ENCODE measurements at places on chromosomes 16 and 17.
A peak's percentile ranks its signal among the peaks of the same experiment; 100 is the strongest.

DNA sequence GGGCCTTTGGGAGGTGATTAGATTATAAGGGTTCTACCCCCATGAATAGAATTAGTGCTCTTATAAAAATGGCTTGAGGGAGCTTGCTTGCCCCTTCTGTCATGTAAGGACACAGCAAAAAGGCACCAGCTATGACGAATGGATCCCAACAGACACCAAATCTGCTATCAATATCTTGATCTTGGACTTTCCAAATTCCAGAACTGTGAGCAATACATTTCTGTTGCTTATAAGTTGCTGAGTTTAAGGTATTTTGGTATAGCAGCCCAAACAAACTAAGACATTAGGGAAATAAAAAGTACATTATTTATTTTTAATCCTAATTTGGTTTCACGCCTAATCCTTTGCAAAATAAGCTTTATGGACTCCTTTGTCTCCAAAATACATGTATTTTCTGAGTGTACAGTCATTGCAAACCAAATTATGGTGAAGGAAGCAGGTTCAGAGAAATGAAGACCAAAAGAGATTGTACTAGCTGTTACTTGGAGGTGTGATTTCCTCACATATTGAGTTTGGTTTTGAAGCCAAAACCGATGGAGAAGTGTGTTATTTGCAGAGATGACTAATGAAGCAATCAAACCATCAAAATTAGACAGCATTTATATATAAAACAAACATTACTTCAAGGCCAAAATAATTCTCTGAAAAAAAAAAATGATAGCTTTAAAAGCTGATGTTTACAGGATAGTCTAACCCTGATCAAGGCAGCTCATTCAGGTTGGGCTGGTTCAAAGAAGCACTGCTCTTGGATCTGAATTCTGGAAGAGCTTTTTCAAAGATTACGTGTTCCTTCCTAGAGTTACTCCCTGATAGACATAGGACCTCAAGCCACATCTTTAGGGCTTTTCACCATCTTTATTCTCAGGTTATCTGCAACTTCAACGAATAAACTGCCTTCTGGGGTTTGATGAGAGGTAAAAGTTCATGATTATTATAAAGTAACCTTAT is 71.6 kb downstream of the MYO1D start:
- no peak for DNase-seq

DNA sequence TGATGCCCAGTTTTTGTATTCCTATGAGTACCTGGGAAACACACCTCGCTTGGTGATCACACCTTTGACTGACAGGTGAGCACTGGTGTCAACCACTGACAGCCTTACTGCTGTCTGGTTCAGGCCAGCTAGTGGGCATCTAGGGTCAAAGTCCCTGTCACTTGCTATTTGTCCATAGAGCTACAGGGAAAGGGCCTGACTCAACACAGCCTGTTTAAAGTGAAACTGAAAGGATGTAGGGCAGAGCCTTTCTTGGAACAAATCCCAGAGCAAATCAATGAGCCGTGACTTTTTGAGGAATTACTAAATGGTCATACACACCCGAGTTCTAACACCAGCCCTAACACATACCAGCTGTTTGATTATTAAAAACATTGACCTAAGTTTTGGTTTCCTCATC is 106.8 kb downstream of the DNAH9 start:
- peak; percentile 42 for DNase-seq

DNA sequence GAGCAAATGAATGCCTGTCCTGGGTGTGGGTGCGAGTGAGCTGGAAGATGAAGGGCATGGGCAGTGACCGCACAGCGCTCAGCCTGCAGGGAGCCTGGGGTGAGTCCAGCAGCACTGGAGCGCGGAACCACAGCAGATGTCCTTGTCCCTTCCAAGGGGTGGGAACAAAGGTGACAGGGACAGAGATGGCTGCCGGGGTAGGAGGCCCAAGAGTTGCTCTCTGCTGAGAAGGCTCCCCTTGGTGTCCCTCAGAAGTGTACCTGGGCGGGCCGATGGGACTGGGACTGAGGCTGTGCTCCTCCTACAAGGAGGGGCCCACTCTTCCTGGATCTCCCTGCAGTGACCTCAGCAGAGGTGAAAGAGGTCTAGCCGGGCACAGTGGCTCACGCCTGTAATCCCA is 7.6 kb upstream of the PGAP6 start:
- DNase-seq, result no peak

- DNase-seq, result no peak
These were observed at the start of gene TAC4 for GRCh38 chr17:49848019-49848473. TAC4 (minus strand) TSS chr17:49848069; CDS start chr17:49848017, 52 bp downstream.

DNA sequence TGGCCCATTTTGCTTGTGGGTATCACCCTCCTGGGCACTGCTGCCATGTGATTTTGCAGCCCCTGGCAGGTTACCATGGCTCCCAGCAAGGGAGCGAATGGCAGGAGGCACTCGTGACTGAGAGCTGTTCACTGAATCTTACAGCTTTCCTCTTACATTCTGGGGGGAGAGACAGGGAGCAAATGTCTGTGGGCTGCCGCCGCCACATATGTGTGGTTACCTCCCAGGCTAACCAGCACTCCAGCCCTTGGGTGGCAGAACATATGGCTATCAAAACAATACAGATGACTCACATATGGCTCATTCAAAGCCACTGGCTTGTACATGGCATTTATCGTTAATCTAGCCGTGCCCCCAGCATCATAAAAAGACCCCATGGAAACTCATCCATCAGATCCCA is 19.8 kb downstream of the GTF3C1 start:
- DNase-seq, result no peak

DNA sequence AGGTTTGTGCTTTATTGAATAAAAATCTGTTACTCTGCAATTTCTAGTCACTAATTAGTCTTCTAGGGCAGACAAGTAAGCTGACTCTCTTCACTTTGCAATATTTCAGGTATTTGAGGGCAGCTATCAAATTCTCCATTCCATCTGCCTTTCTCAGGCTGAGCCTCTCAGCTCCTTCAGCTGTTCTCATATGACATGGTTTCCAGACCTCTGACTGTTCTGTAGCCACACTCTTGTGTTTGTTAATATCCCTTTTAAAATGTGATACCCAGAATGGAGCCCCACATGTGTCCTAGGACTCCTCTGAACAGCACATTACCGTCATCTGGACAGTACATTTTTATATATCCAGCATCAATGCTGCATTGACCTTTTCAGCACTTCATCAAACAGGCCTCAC is 46.1 kb upstream of the MTMR4 start:
- no peak for DNase-seq

GRCh38 chr16:27817038-27817437 is 246.5 kb downstream of the GSG1L start:
- no peak for DNase-seq

DNA sequence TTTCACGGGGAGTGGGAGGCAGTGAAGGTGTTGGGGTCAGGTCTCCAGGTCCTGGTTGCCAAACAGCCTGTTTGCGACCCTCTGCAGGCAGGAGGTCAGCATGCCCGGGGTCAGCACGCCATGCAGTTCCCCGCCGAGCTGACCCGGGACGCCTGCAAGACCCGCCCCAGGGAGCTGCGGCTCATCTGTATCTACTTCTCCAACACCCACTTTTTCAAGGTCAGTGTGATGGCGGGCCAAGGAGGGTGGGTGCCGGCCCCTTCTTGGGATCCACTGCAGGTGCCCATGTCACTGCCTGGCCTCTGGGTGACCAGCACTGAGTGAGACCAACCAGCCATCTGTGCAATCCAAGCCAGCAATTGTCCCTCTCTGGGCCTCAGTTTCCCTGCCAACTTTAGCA is 21.3 kb downstream of the ADGRG5 start:
- no peak for DNase-seq

DNA sequence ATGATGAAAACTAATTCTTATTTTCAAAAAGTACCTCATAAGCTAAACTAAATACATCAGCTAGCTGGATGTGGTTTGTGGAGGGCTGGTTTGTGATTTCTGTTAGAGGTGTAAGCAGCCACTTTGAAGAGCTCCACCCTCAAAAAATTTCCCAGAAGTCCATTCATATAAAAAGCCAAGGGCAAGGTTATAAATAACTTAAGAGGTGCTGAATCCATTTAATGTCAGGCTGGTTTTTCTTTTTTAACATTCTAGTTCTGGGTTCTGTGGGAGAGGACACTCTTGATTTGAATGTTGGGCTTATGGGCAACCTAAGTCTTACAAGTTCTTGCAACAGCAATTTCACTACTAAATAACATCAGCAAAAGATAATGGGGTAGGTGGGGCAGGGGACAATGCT is 3.4 kb upstream of the WIPI1 start:
- no peak for DNase-seq

GRCh38 chr16:68257251-68257905 is 6.9 kb upstream of the SLC7A6 start:
- peak; percentile 87 for DNase-seq

GRCh38 chr17:59607061-59607460 is 12.6 kb upstream of the CLTC start:
- DNase-seq, result no peak

DNA sequence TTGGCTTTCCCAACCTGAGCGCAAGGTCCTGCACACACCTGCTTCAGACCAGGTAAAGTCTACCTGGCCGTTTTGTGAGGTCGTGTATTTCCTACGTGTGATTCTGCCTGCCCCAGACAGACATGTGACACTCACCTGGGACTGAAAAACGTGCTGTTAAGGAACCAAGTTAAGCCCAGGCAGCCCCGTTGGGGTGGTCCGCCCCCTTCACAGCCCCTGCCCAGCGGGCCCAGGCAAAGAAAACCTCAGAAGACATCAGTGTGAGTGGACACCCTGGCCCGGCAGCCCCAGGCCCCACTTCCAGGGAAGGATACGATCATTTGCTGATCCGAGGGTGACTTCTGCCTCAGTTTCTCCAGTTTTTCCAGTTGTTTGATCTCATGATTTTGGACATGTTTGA is 4.7 kb downstream of the CIBAR2 start:
- no peak for DNase-seq

GRCh38 chr17:8700546-8700945 is 44.1 kb downstream of the CCDC42 start:
- DNase-seq, result no peak

GRCh38 chr17:33229499-33229898 is 63.6 kb downstream of the ASIC2 start:
- DNase-seq, result no peak

All from SHP77 treated with DMSO at 0.1 percent for 48 hours (cell line).